Astrocyte of the cerebellum (primary cell): ENCODE measurements at places on chromosomes 12 and 14.

DNA sequence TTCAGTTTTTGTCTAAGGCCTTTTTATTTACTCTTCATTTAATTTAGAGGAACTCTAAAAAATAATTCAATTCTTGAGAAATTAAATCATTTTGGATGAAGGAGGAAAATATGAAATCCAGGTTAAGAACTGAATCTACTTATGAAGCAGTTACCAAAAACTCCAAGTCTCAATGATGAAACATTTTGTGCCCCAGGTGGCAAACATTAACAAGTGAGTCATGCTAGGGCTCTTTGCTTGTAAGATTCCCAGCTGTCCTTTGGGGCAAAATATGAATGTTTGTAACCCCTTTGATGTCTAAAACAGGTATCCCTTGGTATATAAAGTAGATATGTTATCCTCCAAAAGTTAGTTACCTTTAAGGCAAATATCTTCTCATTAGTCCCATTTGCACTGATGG, 202.4 kb downstream of the NEDD1 start:
- DNase-seq = no peak

DNA sequence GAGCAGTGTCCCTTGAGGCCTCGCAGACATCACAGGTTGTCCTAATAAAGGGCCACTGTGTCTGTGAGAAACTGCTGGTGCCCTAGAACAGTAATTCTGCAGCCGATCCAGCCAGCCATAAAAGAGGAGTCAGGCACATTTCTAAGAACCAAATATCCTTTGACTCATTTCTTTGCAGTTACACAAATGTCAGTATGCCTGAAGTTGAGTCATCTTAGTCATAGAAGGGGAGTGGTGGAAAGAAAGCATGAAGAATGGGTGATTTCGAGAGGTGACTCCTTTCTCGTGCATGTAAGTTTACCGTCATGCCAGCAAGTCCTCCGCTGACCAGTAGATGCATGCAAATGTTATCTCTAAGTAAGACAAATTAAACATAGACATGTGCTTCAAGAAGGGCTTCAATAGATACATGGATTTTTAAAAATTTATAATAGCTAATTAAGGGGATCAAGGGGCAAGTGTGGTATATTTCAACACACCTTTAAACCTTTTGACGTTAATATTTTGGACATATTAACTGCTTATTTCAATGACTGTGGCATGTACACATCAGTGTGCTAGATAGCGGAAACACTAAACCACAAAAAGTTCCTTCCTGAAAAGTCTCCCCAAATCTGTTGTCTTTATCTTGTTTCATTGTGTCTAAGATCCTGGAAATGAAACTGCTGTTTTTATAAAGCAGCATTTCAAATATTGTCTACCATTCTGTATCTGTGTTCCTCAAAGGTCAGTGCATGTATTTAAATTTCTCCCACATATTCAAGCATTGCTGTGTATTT, 497.4 kb downstream of the NPAS3 start:
- peak; percentile 49 for DNase-seq

DNA sequence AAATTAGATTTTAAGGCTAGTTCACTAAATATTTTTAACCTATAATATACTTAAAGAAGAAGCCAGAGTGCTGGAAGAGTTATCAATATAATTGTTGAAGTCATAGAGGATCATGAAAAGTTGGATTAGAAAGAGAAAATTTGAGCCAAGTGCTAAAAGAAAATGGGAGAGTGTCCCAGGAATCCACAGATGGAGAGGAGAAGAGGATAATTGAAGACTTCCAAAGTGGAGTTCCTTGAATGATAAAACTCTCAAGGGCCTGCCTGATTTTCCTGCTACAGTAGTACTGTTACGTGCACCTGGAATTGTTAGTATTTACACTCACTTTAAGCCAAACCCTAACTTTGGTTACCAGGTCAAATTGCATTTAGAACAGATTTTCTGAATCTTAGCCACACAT, 113.2 kb downstream of the MSRB3 start:
- no peak for DNase-seq

DNA sequence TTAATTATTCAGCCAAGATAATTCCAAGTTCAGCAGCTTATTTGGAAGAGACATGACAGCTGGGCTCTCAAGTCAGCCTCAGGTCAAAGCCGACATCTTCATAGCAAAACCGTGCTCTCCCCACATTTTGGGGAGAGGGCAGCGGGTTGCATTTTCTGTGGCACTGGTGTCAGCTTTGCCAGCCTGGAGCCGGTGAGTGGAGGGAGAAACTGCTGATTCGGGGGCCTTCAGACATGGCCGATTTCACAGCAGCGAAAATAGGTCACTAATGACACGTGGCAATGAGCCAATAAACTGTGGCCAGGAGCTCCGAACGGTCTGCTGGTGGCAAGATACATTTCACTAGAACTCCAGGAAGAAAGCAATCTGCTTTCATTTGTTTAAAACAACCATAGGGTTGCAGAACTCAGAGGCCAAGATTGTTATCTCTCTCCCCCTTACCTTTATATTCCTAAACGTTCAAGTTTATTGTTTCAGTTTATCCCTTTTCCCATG, 173.2 kb downstream of the CAND1 start:
- no peak for DNase-seq

- no peak for DNase-seq
Observed at GRCh38 chr12:69101505-69101904, 137.9 kb upstream of the CPSF6 start.

DNA sequence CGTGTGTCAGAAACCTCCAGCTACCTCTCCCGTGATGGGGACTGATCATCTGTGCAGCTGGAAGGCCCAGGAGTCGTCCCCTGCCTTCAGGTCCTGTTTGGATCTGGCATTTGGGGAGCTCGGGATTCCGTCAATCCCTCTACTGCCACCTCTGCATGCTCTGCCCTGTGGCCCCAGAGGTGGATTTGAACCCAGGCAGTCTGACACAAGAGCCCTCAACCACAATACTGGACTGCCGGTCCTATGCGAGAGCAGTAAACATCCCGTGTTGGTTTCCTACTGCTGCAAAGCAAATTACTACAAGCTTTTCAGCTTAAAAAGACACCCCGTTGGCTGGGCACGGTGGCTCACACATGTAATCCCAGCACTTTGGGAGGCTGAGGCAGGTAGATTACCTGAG, 121.9 kb upstream of the FKBP4 start:
- no peak for DNase-seq

DNA sequence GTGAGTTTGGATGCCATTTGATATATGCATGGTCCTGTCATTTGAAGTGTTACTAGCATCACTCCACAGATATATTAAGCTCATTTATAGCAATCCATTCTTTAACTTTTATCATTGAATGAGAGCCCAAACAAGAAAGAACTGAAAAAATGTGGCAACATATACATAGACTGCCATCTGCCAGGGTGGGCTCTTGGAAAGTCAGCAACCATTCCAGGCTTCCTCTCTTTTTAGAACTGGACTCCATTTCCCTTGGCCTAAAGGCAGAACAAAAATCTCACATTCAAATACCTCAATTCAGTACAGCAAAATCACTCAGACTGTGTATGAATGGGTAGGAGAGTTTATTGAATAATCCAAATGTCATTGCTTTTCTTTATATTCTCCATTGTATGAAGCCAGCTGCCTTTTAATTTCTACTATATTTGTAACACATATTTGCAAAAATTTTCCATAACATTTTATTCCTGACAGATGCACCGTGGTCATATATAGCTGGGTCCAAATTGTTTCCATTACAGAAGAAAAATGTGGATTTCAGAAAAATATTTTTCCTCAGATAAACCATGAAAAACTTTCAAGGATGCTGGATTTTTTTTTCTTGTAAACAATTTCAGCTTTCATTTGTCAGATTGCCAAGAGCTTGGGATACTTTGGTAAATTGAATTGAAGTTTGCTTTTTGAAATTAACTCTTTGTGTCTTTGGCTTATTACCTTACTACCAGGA, 1252.3 kb upstream of the SEL1L start:
- DNase-seq = no peak

GRCh38 chr14:69982886-69983285, 103.7 kb downstream of the SMOC1 start:
- no peak for DNase-seq

- no peak for DNase-seq
Observed at GRCh38 chr14:96201965-96202364, 2.7 kb upstream of the BDKRB2 start.

DNA sequence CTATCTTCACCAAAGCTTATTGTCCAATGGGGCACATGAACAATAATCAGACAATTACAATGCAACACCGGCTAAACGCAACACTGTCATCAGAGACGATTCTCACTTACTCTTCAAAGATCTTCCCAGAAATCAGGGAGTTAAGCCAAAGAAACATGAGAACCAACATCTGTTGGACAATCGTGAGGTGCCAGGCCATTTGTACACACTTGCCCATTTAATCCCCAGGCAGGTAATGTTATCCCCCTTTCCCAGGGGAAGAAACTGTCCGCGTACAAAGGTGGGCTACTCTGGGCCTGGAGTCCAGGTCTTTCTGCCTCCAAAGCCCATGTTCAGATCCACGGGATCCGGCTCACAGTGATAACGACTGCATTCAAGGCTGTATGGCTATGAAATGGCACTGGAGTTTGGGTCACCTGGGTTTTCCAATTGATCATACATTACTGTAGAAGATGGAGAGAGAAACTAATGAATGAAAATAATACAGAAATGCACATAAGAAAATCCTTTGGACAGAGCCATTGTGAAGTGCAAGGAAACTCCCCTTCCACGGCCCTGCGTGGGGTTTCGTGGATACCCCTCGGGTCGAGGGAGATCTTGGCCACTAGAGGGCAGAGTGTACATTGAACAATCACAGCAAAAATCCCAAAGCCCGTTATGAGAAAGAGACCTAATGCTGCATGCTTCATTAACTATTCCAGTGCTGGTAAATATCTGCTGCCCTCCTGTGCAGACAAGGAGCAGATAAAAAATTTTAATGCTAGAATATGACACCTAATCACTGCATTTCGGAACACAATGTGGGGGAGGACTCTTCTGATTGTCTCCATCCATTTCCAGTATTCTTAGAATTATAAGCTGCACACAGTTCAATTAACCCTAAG, 111.4 kb downstream of the EGLN3 start:
- DNase-seq = peak; percentile 28

GRCh38 chr12:16504200-16504599, 101.8 kb downstream of the LMO3 start:
- DNase-seq = no peak

GRCh38 chr14:24273422-24273998, 2.1 kb upstream of the RABGGTA start:
- DNase-seq = no peak

DNA sequence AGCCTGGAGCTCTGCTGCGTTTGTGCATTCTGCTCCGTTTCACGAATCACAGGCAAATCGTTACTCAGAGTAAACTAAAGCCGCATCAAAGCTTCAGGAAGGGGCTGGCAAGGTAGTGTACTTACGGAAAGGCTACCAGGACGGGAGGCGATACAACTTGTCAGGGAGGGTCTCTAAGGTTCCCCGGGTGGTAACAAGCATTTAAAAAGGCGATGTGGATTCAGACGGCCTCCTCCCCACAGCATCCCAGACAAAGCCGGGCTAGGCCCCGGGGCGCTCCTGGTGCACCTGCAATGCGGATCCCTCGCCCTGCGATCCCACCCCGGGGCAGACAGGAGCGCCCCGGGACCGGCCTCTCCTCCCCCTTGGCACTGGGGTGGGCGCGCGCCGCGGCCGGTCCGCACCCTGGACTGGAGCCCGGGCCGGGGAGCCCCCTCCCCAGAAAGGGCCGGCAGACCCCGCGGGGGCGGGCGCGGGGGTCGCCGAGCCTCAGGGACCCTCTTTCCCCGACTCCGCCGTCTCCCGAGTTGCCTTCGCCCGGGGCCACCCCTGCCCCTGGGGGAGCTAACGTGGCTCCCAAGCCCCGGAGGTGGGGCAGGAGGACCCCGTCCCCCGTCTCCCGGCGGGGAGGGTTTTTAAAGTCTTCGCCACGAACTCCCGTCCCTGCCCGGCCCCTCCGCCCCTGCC, 718 bp downstream of the CCDC92 start:
- DNase-seq = peak; percentile 31
